ENCODE measurements at places on chromosomes 16 and 17.
A peak's percentile ranks its signal among the peaks of the same experiment; 100 is the strongest.

DNA sequence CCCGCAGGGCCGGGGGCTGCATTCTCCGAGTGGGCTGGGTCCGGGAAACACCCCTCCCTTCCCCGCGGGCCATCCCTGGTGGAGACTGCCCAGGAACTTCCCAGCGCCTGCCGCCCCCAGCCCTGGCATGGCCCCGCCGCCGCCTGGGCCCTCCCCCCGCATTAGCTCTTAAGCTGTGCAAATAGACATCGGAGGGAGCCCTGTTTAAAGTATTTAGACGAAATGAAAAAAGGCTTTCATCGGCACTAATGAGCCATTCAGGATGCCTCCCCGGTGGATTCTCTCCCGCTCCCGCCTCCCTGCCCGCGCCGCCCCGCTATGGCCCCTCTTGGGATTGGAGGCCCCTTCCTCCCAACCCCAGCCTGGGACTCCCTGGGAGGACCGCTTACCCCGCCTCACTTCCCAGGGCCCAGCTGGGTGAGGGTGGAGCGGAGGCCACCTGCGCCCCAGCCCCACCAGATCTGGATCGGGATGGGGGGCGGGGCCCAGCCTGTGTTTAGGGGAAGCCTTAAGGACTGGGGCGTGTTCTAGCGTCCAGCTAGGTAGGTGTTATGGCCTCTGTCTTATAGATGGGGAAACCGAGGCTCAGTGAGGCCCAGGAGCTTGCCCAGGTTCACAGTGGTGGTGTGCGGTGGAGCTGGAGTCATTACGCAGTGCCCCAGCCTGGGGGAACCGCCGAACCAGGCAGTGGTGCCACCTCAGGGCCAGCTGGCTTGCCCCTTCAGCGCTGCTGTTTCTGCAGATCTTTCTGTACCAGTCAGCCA is 19.7 kb downstream of the SEZ6 start:
- H3K4me1 ChIP-seq = no peaks in the 10 kb centered on the region
- no peaks in the 10 kb centered on the region for H3K27me3 ChIP-seq
- no peaks in the 10 kb centered on the region for H3K36me3 ChIP-seq
- H3K4me3 ChIP-seq = peak overlapping the region; percentile 42
- peak; percentile 72 for DNase-seq
- H3K27ac ChIP-seq = peak overlapping the region; percentile 82

DNA sequence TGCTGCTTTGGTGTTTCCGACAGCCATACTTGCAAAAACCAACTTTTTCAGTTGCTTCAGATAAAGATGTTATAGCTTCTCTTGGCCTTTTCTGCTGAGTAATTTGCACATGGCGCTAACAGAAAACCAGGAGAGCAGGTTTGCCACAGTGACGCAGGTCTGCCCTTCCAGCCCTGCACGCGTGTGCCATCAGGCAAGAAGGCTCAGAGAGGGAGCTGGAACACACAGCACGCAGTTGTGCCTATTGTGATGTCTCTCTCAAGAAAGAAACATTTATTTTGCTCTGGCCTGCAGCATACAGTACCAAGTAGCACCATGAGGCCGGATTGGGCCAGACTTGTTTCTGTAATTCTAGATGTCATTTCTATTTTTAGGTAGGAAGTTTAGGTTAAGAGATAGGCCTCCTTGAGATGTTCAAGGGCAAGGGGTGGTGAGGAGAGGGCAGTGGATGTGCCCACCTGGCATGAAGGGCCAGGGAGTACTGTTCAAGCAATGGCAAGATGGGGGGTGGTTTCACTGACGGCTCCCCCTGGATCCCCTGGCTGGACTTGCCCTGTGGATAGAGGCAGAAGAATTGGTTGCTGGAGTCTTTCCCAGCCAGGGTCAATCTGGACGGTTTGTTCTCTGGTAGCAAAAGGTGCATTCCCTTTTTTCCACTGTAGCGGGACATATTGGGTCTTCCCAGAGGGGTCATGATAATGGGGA is 1.9 kb downstream of the CBX2 start:
- peak overlapping the region; percentile 78 for H3K4me3 ChIP-seq
- H3K27ac ChIP-seq = no peak overlapping the region
- peaks cover 60% of the 10 kb centered on the region for H3K36me3 ChIP-seq
- no peaks in the 10 kb centered on the region for H3K27me3 ChIP-seq
- DNase-seq = no peak

DNA sequence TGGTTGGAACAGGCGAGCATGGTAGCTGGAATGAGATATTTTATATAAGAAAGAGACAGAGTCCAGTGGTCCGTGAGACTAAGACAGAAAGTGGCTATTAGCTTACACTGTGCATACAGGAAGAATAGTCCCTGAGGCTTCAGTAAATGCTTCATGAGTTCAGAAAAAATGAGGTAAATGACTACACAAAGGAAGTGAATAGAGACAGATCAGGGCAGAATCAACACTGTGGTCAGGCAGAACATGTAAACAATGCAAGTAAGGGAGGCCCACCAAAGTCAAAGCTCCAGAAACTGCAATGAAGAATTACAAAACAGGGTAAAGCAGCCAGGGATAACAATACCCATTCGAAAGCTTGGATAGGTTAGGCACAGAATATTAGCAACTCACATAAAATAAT is 4.8 kb downstream of the ABCA10 start:
- peaks cover 4% of the 10 kb centered on the region for H3K4me1 ChIP-seq
- no peaks in the 10 kb centered on the region for H3K36me3 ChIP-seq
- H3K27me3 ChIP-seq = no peaks in the 10 kb centered on the region

DNA sequence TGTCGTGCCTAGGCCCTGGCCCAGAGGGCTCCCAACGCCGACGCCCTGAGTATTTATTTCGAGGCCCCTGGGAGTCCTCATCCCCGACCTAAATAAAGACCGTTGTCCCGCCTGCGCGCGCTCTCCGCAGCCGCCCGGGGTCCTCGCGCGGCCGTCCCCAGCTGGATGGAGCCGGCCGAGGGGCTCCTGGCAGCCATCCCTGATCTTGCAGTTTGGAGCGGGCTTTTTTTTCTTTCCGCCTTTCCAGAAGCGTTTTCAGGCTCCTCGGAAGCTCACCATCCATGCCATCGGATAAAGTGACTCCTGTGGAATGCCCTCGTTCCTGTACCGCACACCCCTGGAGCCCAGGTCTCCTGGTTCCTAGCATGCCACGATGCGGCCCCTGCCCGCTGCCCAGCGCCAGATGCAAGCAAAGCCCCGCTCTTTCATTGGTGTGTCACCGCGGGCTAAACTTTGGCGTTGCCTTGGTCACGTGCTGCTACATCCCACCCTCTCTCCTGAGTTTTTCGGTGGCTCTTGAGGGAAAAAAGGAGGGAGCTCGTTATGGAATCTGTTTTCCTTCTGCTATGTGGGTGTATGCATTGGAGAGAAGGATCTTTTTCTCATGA is 716 bp downstream of the TMEM94 start:
- H3K4me3 ChIP-seq = peak overlapping the region; percentile 83
- H3K4me1 ChIP-seq = peaks cover 14% of the 10 kb centered on the region
- peaks cover 3% of the 10 kb centered on the region for H3K36me3 ChIP-seq
- no peak for DNase-seq

- no peak overlapping the region for H3K4me3 ChIP-seq
- DNase-seq = no peak
- peaks cover 2% of the 10 kb centered on the region for H3K36me3 ChIP-seq
- no peak overlapping the region for H3K27ac ChIP-seq
- no peaks in the 10 kb centered on the region for H3K27me3 ChIP-seq
Observed at GRCh38 chr16:16146380-16147315, 76.6 kb downstream of the ABCC6 start.

- H3K27me3 ChIP-seq = no peaks in the 10 kb centered on the region
- peaks cover 51% of the 10 kb centered on the region for H3K36me3 ChIP-seq
- H3K4me3 ChIP-seq = peak overlapping the region; percentile 14
- H3K27ac ChIP-seq = no peak overlapping the region
- DNase-seq = no peak
- H3K4me1 ChIP-seq = peaks cover 13% of the 10 kb centered on the region
Observed at GRCh38 chr17:2703181-2703580, 8.4 kb downstream of the CLUH start.

DNA sequence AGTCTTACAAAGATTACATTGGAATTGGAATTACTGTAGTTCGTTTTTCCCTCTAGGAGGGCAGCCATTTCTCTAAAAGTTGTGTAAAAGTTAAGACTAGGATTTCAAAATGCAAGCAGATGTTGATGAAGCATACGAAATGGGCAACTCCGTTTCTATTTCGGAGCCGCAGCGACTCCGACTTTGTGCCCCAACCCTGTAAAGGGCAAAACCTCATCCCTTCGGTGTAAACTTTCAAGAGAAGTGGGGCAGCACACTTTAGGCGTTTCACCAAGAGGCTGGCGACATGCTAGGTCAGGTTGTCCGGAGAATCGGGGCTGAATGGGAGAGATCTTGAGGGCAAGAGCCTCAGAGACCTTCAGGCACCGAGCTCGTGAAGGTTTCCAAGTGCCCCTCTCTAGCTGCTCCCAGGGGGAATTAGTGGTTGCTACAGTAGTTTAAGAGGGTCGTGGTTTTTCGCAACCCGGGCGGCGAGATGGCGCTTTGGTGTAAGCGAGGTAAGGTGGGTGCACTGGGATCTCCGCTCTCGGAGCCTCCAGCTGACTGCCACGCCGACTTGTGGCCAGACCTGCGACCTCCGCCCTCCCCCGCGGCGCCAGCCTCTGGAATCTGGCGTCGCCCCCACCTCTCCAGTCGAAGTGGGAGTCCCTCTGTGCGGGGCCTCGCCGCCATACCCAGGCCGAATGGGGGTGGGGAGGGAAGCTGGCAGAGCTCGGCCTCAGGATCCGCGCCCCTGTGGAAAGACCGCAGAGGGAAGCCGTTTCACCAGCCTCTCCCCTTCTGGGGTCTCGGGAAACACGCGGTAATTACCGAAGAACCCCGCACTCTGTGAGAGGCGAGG is 1.0 kb upstream of the HEXIM2 start:
- H3K4me3 ChIP-seq = peak overlapping the region; percentile 91
- DNase-seq = peak; percentile 85
- H3K27ac ChIP-seq = peak overlapping the region; percentile 95

GRCh38 chr16:17512636-17513220 is 42.0 kb upstream of the XYLT1 start:
- no peak overlapping the region for H3K27ac ChIP-seq
- H3K27me3 ChIP-seq = no peaks in the 10 kb centered on the region
- no peaks in the 10 kb centered on the region for H3K36me3 ChIP-seq
- H3K4me1 ChIP-seq = no peaks in the 10 kb centered on the region

DNA sequence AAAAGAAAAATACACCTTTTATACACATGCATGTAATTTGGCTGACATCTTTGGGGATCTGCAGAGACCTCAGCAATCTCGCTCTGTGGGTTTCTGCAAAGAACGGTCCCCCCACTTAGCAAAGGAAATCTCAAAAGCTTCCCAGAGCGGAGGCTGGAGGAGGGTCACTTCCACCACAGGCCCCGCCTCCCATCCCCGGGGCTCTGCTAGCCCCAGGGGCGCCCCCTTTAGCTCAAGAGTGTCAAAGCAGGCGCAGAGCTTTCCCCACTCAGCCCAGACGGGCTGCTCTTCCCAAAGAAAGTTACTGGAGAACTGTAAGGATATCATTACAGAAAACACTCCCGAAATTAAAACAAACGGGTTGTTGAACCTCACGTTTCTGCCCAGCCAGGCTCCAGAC is 11.4 kb downstream of the SLC13A5 start:
- no peaks in the 10 kb centered on the region for H3K27me3 ChIP-seq
- DNase-seq = peak; percentile 32
- H3K4me3 ChIP-seq = no peak overlapping the region
- no peak overlapping the region for H3K27ac ChIP-seq
- no peaks in the 10 kb centered on the region for H3K36me3 ChIP-seq

GRCh38 chr16:47132308-47132707 is 11.4 kb downstream of the NETO2 start:
- H3K27me3 ChIP-seq = no peaks in the 10 kb centered on the region
- H3K27ac ChIP-seq = no peak overlapping the region
- no peak overlapping the region for H3K4me3 ChIP-seq
- no peaks in the 10 kb centered on the region for H3K4me1 ChIP-seq
- DNase-seq = no peak

DNA sequence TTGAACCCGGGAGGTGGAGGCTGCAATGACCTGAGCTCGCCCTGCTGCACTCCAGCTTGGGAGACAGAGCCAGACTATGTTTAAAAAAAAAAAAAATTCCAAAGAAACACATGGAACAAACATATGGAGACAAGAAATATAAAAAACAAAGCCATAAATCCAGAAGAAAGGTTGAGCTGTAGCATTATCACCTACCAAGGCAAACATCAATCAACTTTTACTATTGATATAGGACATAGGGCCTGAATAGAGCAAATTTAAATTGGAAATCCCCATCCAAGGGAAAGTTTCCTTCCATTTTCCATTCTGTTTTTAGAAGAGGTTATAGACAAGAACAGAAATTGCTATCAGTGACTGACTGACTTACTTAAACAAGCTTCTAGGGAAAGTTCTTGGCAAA is 56.6 kb downstream of the SSH2 start:
- DNase-seq = no peak
- H3K4me3 ChIP-seq = no peak overlapping the region
- H3K36me3 ChIP-seq = no peaks in the 10 kb centered on the region
- no peaks in the 10 kb centered on the region for H3K27me3 ChIP-seq

DNA sequence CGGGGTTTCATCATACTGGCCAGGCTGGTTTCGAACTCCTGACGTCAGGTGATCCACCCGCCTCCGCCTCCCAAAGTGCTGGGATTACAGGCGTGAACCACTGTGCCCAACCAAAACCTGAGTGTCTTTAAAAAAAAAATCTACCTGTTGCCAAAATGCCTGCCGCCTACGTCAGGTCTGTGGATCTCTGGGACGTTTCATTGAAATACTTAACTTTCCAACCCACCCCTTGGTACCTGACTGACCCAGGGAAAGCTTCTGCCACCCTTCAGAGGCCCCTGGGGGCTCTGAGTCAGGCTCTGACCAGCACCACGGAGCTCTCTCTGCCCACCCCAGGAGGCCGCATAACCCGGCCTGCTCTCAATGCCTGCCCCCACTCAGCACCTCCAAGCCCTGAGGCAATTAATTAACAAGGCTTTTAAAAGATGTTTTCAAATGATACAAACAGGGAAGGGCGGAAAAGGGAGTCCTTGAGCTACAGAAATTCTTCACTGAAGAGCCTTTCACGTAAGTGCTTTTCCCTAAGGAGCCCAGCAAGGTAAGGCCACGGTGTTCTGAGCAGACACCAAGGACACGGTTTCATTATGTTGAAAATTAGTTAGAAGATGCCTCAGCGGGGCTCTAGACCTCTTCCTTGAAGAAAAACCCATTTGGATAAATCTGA is 29.3 kb upstream of the GSG1L start:
- H3K36me3 ChIP-seq = peaks cover 19% of the 10 kb centered on the region
- no peak overlapping the region for H3K4me3 ChIP-seq
- no peak for DNase-seq
- no peaks in the 10 kb centered on the region for H3K27me3 ChIP-seq
- no peaks in the 10 kb centered on the region for H3K4me1 ChIP-seq
- H3K27ac ChIP-seq = no peak overlapping the region

- peaks cover 2% of the 10 kb centered on the region for H3K36me3 ChIP-seq
- H3K27me3 ChIP-seq = no peaks in the 10 kb centered on the region
- no peak for DNase-seq
- H3K4me3 ChIP-seq = no peak overlapping the region
Observed at GRCh38 chr17:46139432-46140210, 53.6 kb downstream of the KANSL1 start.

Data from neuronal stem cell (in vitro differentiated cells).